Astrocyte of the hippocampus (primary cell): ENCODE measurements at places on chromosomes 5 and 9.

GRCh38 chr9:4583001-4583400 lies 79.1 kb upstream of the PLPP6 start:
- DNase-seq: no peak

GRCh38 chr9:87479801-87480201 lies 17.9 kb upstream of the DAPK1 start:
- peak; percentile 83 for DNase-seq

DNA sequence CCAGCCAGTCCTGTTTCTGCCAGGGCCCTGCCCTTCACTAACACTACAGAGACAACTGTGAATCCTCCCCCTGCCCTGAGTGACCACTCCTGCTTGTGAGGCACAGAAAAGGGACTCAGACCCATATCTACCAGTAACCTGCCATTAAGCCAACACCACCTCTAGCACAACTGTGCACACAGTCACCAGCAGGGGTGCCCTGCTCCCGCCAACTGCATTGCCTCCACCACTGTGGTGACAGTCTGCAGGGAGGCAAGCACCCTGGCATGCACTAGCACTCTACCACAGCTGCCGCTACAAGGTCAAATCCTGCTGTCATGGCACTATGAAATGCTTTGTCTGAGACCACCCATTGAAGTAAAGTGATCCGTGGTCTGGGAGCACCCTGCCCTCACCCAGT lies 1028.5 kb upstream of the CDH9 start:
- DNase-seq: no peak

GRCh38 chr5:145775893-145776444 lies 59.2 kb downstream of the PRELID2 start:
- DNase-seq: peak; percentile 60

GRCh38 chr9:128706671-128707381 lies 4.5 kb downstream of the PKN3 start:
- DNase-seq: no peak

DNA sequence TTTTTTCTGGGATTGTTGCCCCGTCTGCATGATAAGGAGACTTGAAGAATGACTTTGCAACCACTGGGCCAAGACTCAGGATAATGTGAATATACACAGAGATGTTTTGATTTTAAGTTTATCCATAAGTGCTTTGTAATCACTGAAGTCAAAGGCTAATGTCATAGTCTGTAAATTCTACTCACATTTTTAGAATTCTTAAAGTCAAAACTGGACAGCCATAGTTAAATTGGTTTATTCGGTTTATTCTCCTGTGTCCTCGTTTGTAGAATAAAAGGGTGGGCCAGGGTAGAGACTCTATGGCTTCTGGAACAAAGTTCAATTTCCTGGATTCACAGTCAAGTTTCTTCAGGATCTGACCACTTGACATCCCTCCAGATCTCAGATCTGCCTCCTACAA lies 327.7 kb upstream of the TNC start:
- DNase-seq: no peak

DNA sequence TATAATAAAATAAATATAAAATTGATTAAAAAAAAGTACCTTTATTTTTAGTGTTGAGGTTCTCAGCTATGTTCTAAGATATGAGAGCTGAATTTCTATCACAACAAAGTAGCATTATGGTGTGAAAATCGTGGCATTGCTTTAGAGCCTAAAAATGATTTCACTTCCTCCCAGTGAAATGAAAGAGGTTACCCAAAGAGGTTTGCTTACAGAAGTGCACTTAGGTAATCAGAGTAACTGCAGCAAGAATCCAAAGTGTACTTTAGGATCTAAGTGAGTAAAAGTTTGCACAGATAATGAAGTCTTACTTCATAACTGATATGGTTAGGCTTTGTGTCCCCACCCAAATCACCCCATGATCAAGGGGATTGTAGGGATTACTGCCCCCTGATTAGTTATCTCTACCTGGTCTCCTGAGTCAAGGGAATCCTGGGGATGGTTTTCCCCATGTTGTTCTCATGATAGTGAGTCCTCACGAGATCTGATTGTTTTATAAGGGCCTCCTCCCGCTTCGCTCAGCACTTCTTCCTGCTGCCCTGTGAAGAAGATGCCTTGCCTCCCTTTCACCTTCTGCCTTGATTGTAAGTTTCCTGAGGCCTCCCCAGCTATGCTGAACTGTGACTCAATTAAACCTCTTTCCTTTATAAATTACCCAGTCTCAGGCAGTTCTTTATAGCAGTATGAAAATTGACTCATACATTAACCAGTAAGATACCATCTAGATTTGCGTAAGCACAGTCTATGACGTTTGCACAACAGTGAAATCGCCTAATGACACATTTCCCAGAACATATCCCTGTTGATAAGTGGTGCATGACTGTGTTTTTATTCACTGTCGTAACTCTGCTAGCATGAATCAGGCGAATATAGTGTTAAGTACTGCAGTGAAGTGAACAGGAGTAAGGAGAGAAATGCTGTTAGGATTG lies 40.3 kb upstream of the LRRC70 start:
- DNase-seq: peak; percentile 8

- no peak for DNase-seq
Observed at GRCh38 chr5:50623666-50624065, 42.8 kb upstream of the PARP8 start.

DNA sequence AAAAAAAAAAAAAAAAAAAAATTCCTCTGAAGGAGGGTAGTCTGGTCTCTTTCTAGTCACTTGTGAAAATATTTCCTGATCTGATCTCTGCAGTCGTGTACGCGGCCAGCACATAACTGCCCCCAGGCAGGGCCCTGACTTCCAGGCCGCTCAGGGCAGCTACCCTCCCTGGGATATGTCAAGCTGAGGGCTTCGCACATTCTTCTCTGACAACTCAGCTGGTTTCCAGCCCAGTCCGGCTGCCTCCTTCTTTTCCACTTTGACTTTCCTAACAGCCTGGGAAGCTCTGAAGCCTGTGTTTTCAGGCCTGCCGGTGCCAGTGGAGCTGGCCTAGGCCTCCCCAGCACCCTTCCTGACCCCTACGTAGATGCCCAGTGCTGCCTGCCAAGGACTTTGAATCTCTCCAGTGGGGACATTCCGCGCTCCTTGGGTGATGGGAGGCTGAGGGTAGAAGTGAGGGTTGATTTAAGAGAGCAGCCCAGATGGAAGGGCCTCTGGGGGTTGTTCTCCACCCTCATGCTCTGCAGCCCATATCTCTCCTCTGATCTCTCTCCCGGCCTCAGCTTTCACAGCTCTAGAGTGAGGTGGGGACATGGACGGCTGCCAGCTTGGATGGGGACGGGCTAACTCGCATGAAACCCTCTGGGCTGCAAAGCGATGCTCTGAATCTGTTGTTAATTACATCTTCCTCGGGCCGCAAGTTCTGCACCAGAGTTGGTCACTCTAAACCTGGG lies 20.7 kb downstream of the COL5A1 start:
- DNase-seq: peak; percentile 89

GRCh38 chr9:629146-629545 lies 212.4 kb upstream of the DMRT1 start:
- DNase-seq: no peak

- peak; percentile 17 for DNase-seq
Observed at GRCh38 chr5:131265311-131265803, 1.5 kb downstream of the CDC42SE2 start.

DNA sequence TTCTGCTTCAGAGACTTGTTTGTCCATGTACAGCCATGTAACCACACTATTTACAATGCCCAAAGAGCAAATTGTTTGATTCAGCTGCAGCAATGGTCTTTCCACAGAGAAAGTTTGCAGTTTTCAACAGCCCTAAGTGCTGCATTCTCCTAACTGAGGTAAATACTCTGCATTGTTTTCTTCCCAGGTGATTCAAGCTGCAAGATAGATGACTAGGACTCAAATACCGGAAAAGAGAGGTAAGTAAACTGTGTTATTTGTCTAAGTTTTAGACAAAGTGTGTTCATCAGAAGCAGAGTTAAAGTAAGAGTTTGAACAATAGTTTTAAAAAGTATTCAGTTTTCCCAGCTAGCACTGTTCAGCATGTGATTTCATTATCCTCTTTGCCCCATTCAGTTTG lies 1046.7 kb upstream of the C9orf72 start:
- DNase-seq: no peak

GRCh38 chr5:179796877-179797608 lies 3.3 kb downstream of the LTC4S start:
- no peak for DNase-seq

DNA sequence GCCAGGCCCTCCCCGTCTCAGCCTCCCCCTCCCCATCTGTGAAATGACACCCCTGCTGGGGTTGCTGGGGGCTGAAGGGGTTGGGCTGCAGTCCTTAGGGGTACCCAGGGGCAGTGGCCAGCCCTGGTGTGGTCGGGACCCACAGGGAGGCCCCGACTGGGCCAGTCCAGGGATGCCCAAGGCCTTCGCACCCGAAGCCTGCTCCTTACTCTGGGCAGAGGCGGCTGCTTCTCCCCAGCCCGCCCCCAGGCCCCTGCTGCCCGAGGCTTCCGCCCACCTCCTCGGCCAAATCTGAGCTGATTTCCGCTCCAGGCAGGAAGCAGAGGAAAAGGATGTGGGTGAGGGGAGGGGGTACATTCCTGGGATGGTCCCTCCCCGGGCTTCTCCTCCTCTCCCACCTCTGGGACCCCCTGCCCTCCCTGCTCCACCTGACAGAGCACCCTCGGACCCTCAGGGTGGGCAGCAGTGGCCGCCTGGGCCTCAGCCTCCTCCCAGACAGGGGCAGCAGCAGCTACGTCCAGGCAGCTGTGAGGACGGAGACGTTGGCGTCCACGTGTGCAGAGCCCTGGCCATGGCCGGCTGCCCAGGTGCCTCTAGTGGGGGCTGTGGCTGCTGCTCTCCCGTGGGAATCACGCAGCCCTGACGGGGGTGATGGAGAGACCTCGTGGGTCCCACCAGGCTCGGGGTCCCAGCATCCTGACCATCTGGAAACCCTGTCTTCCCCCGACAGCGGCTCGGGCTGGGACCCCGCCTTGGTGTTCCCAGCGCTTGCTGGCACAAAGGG lies 4.2 kb upstream of the NRARP start:
- peak; percentile 5 for DNase-seq

DNA sequence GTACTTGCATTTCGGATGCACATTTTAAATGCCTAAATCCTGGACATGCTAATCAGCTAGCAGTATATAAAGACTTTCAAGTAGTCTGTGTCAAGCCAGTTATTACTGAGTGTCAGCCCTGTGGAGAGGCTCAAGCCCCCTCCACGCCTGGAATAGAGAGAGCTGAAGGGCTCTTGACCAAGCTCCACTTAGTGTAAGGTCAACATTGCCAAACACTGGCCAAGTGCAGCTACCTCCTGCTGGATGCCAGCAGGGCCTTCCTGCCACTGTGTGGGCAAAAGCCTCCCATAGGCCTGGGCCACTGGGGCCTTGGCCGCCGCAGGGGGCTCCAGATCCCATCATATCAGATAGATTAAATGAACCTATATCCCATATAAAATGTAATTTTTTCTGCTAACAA lies 239.4 kb upstream of the PANK3 start:
- DNase-seq: no peak

DNA sequence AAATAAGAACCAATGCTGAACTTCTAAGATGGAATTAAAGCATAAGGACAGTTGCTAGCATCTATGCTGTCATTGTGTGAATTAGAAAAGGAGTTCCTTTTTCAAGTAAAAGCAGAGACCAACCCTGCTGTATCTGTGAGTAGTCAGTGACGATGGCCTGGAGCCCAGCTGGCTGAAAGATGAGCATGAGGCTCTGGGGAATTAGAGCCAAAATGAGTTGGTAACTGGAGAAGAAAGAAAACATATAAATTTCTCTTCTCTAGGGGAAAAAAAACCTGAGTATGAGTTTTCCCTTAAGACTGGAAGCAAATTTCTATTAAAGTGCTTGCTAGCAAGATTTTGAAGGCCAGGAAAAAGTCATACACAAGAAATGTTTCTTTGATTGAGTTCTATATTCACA lies 1.6 kb upstream of the SPZ1 start:
- peak; percentile 19 for DNase-seq

DNA sequence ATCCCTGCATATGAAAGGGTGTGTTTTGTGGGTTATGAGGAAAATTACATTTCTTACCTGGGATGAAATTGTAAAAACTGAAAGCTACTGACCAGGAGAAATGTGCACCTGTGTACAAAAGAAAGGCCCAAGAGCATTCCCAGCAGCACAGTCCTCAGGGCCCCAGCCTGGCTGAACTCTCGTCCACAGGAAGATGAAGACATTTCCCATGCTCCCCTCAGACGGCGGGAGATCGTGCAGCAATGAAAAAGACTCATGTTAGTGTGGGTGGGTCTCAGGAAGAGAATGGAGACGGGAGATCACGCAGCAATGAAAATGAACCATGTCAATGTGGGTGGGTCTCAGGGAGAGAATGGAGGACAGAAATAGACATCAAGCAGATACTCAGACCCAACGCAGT lies 12.6 kb upstream of the LCN15 start:
- DNase-seq: no peak

DNA sequence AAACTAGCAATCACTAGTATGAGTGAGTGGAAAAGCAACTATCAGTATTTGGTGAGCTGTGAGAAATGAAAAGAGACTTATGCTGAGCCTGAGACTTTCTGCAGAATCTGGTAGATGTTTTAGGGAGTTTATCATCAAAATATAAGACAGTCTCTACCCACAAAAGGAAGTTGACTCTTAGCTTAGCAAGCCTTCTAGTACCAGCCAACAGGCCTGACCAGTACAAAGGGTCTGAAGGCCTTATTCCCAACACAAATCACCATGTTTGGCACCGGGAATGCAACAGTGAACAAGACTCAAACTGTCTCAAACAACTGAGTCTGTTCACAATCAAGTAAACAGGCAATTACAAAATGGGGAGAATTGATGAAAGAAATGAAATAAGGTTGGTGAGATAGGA lies 244.4 kb downstream of the CWC27 start:
- no peak for DNase-seq

DNA sequence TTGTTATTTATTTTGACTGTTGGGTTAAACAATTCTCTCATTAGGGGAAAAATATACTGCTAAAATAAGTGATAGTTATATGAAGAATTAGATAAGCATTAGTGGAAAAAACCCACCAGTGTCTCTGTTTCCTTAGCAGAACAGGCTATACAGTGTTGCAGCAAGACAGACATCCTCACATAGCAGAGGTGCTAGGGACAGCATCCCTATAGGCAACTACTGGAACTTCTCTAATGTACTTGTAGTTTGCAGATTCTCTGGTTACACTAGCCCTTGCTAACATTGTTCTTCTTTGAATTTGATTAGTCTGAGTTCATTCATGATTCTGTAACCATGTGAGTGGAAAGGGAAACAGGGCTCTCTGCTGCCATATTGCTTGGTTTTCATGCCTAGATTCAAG lies 661.8 kb upstream of the RGMB start:
- DNase-seq: no peak

DNA sequence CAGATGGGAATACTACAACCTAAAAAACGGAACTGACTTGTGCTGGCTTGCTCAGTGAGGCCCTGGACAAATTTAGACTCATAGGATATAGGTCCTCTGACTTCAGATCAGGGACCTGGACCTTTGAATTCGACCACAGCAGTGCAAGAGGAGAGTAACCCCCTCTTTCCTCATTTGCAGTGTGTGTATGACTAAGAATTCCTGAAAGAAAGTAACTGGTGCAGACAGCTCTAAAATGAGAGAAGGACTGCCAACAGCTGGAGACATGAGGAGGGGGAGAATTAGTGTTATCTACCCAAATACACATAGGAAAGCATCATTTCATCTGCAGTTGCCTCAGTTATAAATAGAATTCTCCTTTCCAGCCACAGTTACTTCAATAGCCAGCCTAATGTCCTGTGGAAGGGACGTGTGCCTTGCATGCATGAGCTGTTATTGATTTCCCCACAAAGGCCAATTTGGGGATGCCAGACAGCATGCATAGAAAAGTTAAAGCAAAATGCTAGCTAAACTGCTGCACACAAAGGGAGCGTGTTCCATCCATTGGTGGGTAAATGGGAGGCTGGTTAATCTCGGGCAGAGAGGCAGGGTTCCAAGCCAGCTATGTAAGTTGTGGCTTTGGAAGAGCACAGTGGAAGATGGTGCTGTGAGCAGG lies 442.7 kb downstream of the CDK5RAP2 start:
- no peak for DNase-seq

GRCh38 chr5:134038138-134038537 lies 33.4 kb upstream of the VDAC1 start:
- DNase-seq: no peak
